Dorsolateral prefrontal cortex (tissue), 122 donors: ENCODE measurements at places on chromosomes 12 and 14.

DNA sequence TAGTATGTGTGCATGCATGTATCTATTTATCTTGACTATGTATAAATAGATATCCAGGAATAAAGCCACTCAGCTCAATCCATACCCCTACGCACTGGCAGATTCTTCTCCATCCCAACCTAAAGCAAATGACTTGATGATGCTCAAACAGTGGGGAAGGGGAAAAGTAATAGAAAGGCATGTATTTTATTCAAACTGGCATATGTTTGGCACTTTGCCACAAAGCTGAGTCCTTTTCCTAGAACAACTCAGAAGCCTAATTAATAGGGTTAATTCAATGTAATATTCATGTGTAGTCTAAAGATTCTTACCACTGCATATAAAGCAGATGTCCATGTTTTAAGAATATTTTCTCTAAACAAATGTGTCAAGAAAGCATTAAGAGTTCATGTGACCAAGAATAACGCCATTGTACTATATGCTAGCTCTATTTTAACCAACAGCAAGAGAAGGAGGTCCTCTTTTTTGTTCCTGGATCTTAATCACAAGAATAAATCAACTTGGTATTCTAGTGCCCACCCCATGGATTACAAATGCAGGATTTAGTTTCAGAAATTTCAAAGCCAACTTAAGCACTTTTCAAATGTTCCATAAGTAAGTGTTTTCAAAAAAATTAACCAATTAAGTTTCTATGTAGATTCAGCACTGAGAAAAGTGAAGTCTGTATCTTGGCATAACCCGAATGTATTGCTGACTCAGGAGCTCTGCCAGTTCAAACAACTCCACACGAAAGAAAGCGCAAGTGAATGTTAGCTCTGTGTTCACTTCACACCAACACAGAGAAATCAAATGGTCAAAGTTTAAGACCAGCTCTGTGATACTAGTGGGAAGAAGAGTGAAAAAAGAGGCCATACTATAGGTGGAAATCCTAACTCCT is 233.6 kb downstream of the MED13L start:
- no peak for DNase-seq

DNA sequence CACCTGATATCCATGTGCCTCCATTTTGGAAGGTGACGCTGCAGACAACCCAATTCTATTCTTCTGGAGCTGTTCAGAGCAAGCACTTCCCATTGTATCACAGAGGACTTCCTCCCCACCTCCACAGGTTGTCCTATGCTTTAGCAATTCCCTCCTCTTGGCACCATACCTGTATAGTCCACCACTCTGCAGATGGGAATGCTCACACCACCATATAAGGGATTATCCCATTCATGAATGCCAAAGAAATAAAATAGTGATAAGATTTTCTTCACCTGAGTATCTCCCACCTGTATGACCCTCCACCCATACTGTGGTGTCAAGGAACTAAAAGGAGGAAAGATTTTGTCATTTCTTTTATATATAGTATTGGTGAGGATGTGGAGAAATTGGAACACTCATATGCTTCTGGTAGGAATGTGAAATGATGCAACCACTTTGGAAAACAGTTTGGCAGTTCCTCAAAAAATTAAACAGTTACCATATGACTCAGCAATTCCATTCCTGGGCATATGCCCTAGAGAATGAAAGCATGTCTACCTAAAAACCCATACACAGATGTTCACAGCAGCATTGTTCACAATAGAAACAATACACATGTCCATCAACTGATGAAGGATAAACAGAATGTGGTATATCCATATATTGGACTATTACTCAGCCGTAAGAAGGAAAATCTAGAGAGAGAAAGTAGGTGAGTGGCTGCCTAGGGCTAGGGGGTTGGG is 75.2 kb downstream of the FIGNL2 start:
- DNase-seq, result no peak

DNA sequence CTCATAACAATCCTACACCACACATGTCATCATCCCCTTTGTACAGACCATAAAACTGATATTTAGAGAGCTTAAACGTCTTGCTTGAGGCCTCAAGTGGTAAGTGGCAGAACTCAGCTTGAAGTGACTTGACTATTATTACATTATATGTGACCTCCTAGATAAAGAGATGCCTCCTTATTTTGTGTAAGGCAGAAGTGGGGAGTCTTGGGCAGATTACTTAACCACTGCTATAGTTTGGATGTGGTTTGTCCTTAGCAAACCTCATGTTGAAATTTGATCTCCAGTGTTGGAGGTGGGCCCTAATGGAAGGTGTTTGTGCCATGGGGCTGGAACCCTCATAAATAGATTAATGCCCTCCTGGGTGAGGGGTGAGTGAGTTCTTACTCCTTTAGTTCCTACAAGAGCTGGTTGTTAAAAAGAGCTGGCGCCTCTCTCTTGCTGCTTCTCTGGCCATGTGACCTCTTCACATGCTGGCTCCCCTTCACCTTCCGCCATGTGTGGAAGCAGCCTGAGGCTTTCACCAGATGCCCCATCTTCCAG is 37.4 kb downstream of the RCOR1 start:
- DNase-seq, result no peak

DNA sequence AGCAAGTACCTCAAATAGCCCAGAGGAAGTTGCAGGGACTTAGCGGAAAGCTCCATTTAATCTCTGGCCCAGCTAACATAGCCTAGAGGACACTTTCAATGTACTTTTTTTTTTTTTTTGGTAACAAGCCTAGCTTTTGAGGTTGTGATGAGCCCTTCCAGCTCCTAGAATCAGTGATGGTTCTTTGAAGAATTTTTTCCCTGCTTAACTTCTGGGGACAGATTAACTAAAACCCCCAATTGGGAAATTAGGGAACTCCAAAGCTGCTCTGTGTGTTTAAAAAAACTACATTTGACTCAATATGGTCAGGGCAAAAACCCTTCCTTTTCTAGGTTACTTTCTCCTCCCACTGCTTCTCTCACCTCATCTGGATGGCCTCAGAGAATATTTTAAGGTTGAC is 23.9 kb upstream of the ITGA5 start:
- DNase-seq, result no peak

- no peak for DNase-seq
Observed at GRCh38 chr14:95487669-95488084, 28.8 kb downstream of the SYNE3 start.

DNA sequence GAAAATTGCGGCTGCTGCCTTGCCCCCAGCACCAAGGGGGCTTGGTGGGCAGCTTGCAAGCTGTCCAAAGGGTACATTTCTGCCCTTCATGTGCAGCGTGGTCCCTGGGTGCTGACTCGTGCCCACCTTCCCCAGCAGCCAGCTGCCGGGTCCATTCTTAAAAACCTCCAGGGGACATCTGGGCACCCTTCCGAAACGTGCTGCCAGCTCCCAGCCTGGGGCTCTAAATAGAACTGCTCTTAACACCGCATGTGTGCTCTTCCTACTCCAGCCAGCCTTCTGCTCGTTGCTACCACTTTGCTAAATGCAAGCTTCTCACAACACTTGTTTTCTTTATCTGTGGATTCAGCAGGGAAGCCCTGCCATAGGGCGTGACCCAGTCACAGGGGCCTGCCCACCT is 66.0 kb downstream of the RIMBP2 start:
- no peak for DNase-seq
